IPS-NIHi11 (cell line): ENCODE measurements at places on chromosomes 5 and 9.

GRCh38 chr9:13707612-13708576, 428.4 kb upstream of the MPDZ start:
- DNase-seq, result no peak

- no peak for DNase-seq
Observed at GRCh38 chr5:60929024-60929423, 15.8 kb downstream of the ERCC8 start.

- no peak for DNase-seq
Observed at GRCh38 chr5:54254482-54255198, 55.7 kb downstream of the ARL15 start.

DNA sequence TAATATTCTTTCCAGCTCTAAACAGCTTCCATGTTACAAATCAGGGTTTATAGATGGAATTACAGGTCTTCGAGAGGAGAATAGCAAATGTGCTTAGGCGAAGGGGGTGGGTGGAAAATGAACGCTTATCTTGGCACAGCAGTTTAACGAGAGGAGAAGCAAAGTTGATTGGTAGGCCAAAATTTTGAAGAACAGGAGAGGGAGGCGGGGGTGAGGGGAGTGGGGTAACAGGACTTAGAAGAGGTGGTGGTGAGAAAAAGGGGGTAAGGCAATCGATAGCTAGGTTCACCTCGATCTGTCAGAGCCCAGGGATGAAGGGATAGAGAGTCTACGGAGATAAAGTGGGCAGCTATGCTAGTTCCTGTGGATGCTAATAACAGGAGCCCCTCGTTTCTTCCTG, 764 bp downstream of the ANKRA2 start:
- DNase-seq, result no peak

GRCh38 chr5:34841816-34842215, 2.9 kb downstream of the TTC23L start:
- DNase-seq, result no peak

GRCh38 chr5:119341452-119342349, 14.1 kb upstream of the TNFAIP8 start:
- DNase-seq, result no peak

DNA sequence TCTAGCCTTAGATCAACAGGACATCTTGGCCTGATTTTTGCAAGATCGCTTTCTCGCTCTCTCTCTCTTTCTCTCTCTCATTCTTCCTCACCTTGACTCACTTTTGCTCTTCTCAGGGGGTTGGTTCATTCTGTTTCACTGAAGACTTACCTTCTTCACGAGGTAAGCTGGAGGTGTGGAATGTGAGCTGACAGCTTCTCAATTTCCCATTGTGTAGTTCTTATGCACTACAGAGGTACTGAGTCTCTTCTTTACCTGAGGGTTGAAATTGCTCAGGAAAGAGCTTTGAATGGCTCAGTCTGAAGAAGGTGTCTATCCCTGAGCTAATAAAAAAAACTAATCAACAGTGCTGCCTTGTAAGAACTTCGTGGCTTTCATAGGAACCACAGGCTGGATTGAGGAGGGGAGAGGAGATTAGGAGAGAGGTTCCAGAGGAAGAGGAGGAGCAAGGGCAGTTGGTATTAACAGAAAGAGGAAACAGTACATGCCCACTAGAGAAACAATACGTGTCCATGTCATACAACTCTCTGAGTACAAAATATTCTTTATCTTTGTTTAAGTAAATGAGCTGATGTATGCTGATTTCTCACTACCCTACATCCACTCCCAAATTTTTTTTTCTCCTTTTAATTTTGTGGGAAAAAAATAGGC, 192.2 kb downstream of the TMEM167A start:
- DNase-seq, result no peak

DNA sequence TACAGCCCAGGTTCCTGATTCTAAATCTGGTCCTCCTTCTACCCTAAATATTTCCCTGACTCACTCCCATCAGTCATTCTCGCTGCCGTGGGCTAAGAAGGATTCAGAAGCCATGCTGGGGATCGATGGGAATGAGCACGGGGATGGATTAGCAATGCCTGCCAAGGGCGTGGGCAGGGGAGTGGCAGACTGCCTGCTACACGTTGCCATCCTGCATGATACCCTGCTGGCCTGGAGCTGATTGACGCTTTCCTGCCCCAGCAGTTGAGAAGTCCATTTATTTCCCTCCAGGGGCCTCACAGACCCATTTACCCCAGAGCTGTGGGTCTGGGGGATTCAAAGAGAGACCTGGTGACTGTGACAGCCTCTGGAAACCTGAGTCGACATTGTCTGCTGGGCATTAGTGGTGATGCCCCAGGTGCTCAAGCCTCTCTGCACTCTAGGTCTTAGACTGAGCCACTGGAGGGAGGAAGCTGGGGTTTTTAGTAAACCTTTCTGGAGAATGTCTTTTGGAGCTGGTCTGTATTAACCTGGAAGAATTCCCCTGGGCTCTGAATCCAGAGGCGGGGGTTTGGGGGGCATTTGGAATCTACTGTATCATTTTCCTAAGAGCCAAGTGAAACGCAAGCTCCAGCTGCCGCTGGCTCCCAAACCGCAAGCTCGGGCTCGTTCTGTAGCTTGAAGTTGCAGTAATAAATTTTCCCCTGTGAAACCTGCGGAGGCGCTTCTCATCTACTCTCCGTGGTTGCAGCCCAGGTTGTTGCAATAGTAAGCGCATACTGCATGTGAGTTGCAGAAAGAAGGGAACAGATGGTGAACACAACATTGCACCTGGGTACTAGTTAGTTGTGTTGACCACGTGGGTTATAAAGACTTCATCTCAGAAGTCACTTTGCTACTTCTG, 76.3 kb upstream of the RAPGEF1 start:
- DNase-seq, result no peak

- peak; percentile 67 for DNase-seq
Observed at GRCh38 chr9:137670391-137671195, 51.8 kb downstream of the EHMT1 start.

DNA sequence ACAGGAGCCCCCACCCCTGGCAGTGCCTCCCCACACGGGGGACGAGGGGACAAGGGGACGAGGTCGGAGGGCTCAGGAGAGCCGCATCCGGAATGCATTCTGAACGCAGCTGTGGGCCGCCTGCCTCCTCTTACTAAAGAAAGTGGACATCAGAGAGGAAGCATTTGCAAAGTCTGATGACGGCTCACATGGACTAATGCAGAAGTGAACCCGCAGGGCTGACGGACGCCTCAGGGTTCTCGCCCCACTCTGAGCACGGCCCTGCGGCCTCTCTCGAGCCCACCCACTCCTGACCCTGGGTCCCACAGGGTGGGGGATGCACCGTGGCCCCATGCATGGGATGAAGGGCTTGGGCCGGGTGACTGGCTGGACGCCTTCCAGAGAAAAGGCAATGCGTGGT, 5.9 kb downstream of the LPCAT1 start:
- DNase-seq, result no peak

DNA sequence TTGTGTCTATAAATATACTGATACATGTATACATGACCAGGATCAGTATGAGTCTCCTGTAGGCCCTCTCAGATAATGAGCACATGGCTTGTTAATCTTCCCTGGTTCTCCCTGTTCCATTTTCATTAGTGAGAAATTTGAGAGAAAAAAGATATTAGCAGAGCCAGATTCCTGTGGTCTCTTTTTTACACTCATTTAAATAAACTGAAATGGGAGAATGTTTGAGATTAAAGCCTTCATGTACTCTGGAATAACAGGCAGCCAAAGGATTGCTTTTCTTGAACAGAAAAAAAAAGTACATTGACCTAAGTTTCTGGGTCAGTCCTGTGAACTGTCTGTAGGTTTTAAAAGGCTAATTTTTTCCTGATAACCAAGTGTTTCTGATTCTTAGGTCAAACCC, 44.2 kb downstream of the PWWP2A start:
- no peak for DNase-seq

DNA sequence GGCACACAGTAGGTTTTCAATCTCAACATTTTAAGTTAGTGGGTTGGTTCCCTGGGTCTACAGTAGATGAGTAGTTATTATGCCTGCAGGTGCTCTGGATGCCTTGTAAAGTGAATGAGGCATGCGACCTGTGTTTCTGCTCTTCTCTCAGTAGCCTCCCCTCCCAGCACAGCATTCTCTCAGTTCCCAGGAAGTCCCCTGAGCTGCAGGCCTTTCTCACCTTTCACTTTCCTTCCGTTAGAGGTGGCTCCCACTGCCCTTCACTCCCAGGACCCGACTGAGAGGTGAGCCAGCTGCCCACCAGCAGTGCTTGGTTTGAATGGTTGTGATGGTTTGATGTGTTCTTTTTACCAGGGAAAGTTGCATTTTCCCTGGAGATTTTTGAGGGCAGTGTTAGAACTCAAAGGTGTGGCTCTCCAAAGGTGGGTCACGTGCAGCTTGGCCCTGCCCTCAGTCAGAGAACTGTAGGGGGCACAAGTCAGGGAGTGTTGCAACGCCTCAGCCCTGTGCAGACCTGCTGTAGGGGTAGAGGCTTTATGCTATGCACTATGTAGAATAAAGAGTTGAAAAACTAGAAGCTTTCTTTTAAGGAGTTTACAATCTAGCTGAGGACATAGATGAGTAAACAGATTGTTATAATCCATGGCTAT, 173.8 kb downstream of the NTRK2 start:
- DNase-seq, result no peak

GRCh38 chr5:172984244-172984953, 828 bp downstream of the ATP6V0E1 start:
- DNase-seq, result peak; percentile 69

DNA sequence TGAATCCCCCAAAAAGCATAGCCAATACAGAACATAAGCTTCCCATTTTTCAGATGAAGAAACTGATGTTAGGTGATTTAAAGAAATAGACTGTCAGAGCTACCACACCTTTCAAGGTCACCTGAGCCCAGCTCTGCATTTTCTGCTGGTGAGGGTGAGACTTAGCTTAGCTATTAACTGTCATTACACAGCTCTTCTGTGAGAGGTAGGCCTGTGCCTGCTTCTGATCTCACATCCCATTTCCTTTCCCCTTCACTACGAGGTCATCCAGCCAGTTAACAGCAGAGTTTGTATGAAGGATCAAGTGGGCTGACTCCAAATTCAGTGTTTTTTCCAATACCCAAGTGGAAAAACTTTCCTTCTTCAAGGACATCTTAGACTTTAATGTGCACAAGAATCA, 528.6 kb upstream of the CLINT1 start:
- no peak for DNase-seq

DNA sequence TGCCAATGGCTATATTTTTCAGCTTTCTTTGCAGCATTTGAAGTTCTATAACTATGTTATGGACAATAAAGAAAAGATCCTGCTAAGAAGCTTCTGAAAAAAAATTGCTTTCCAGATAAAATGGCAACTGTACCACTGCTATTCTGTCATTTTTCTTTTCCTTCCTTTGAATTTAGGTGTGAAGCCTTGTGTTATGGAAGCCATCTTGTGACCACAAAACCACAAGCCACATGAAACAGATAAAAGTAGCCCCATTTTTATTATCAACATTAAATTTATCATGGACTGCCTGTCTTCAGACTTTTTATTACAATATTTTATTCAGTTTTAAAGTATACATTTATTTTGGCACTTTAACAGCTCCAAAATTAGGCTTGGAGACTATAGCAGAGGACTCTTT, 289.9 kb upstream of the ACTBL2 start:
- DNase-seq, result no peak

DNA sequence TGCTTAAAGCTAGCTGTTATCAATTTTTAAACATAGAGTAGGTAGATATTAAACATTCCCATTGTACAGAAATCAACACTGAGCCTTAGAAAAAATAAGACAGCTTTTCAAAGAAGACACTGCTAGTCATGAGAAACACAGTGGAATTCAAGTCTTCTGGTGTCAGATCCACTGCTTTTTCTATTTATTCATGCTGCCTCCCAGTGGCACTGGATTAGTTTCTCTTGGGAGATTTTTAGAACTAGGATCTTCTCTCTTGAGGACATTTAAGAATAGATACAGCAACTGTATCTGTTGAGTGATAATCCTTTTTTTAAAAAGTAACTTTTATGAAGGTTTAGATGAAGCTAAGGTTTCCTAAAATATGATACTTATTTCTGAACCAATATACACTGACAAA, 1635.4 kb upstream of the C9orf72 start:
- DNase-seq, result no peak

DNA sequence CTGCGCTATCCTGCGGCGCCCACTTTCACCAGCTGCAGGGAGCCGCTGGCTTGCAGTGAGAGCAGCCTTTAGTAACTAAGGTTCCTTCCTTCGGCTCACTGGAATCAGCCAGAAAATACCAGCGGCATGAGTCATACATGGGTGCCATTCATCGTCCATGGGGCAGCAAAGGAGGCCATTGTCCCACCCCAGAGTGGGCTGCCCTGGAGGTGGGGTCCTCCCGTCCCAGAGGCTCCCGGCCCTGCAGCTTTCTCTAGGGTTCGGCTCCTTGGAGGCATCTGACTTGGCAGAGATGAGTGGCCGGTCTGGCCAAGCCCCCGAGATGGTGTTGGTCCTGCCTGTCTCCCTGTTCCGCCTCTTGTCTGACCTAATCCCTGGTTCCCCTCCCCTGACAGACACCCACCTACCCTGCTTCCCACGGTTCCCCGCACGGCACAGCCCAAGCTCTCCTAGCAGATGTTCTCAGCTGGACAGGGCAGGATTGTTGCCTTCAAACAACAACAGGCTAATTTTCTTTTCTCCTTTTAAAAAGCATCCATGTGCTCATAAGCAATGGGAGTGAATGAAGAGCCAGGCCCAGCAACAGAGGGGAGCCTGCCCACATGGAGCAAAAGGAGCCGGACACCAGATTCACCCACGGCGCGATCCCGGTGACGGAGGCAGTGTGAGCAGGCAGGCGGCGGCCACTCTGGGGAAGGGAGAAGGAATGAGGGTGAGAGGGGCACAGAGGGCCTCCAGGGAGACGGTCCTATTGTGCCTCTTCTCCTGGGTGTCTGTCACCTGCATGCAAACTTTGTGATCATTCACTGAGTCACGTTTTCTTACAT, 97.0 kb upstream of the COL5A1 start:
- DNase-seq, result peak; percentile 68

GRCh38 chr5:141692919-141693725, 11.1 kb upstream of the ARAP3 start:
- peak; percentile 17 for DNase-seq

DNA sequence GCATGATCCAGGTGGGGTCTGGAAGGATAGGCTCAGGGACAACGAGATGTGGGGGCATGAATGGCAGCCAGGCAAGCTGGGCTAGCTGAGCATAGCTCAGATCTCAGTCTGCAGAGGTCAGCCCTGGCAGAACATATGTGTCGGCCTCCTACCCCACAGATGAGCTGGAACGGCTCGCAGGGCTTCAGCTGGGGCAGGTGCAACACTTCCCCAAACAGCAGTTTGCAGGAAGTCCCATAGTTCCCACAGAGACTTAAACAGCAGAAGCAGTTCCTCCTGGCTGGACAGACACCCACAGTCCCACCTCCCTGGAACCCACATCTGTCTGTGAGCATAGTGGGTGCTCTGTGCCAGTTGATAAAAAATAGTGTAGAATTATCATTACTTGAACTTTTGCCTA, 404.6 kb downstream of the GADD45G start:
- DNase-seq, result no peak

- no peak for DNase-seq
Observed at GRCh38 chr9:85067792-85068191, 398.3 kb downstream of the NTRK2 start.

- no peak for DNase-seq
Observed at GRCh38 chr9:137349471-137350033, 47.5 kb upstream of the NRARP start.
